Left cardiac atrium (tissue), 4 donors: ENCODE measurements at places on chromosomes 1 and 21. TPM values are rescaled to one million over a fixed set of nuclear protein-coding genes. Genes with fewer than 3 reads are reported as not detected.

DNA sequence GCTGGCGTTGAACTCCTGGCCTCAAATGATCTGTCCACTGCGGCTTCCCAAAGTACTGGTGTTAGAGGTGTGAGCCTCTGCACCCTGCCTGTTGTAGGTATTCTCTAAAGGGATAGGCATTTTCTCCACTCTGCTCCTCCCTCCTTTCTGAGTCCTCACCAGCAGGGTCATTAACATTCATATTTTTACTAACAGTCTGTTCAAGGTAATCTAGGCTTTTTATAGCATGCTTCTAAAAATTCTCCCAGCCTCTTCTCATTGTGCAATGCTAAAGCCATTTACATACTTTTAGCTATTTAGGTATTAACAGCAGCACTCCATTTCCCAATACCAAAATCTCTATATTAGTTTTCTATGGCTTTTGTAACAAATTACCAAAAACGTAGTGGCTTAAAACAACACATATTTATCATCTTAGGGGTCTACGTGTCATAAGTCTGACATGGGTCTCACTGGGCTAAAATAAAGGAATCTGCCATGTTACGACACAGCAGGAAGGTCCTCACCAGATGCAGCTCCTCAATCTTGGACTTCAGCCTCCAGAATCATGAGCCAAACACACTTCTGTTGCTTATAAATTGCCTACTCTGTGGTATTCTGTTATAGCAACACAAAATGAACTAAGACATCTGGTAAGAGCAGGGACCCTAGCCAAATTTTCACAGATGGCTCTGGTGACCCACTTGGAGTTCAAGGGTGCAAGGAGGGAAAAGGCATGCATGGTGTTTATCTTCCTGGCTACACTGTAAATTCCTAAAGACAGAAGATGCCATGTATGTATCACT lies 2.9 kb upstream of the SLC2A7 start:
- DNase-seq = no peak

DNA sequence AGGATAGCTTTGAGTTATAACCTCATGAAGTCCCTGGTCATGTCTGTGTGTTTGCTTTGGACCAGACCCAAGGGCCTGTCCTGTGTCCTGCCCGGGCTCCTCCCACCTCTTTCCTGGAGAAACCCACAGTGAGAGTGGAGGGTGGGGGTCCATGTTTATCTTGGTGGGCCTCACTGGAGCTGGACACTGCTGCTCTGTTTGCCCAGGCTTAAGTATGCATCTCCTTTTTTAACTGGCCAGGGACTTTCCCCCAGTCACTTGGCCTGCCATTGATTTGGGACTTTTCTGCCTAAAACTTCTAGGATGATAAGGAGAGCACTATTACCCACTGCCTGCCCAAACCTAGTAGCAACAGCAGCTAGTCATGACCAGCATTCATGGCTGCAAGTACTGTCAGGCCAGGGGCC lies 49.8 kb downstream of the DDR2 start:
- peak; percentile 73 for DNase-seq

DNA sequence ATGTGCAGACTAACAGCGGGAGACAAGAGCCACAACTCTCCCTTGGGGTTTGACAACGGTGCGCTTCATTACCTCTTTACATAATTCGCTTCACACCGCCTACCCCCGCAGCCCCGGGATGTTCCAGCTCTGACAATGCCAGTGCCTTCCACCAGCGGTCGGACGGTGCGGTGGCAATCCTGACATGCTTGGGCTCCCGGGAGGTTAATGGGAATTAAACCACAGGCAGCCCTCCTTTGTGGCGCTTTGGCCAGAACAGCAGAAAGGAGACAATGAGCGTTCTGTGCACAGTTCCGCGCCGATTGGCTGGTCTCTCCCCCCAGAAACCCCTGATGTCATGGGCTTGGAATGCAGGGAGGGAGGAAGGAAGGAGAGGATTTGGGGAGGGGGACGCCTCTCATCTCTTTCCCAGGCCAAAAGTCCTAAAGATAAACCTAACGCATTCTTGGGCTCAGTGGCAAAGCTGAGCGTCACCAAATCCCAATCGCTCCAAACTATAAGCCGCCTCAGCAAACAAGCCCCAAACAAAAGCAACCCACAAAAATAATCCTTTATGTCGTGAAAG lies 1.3 kb downstream of the CNN3 start:
- DNase-seq = peak; percentile 82

GRCh38 chr1:170218257-170218650 lies 72.5 kb downstream of the NTMT2 start:
- DNase-seq = no peak

DNA sequence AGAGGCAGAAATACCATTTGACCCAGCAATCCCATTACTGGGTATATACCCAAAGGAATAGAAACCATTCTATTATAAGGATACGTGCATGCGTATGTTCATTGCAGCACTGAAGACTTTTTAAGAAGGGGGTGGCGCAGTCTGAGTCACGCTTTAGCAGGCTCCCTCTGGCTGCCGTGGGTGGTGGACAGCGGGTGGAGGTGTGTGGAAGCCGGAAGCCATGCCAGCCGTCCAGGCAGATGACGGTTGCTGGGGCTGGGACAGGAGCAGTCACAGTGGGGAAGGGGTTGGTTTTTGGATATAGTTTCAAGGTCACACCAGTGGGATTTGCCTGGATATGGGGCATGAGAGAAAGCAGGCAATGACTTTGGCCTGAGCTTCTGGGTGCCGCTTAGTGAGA lies 270.5 kb downstream of the GRIK3 start:
- no peak for DNase-seq

DNA sequence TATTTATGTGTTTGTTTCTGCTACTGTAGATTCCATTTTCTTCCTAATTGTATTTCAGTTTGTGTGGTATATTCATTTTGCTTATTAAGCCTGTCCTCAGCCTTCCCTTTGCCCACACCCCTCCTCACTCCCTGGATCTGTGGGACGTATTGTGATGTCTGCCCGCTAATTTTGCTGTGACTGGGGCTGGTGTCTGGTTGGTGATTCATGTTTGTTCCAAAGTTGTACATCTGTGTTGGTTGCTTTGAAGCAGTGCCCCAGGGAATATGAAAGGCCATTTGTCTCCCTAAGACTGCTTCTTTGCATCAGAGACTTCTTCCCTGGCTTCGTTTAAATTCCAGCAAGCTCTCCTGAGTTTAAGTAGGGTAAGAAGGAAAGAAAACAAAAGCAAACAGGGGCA lies 289.5 kb upstream of the SGIP1 start:
- no peak for DNase-seq

The FCRLB gene
- total RNA-seq = 0.77 TPM

- DNase-seq = peak; percentile 82
These were observed 109.5 kb upstream of the JUN start for GRCh38 chr1:58893257-58893869.

The UBXN10 gene
- total RNA-seq = 5.4 TPM

DNA sequence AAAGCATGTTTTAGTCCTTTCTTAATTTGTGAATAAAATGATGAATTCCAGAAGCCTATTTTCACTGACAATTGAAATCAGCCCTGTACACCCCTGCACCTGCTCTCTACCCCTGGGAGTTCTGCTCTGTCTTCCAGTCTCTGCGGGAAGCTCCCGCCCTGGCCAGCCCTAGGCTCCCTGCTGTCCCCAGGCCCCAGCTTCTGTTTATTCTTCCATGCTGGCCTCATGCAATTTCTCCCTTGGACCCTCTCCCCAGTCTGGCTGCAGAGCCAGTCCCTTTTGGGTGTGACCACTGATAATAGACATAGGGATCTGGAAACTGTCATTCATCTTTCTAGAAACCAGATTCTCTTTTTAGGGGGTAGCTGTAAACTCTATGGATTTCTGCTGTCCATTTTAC lies 258.6 kb downstream of the GRIK3 start:
- DNase-seq = no peak

The STPG1 gene
- 4.6 TPM for total RNA-seq

GRCh38 chr21:25834381-25834780 lies 99.6 kb downstream of the GABPA start:
- no peak for DNase-seq

DNA sequence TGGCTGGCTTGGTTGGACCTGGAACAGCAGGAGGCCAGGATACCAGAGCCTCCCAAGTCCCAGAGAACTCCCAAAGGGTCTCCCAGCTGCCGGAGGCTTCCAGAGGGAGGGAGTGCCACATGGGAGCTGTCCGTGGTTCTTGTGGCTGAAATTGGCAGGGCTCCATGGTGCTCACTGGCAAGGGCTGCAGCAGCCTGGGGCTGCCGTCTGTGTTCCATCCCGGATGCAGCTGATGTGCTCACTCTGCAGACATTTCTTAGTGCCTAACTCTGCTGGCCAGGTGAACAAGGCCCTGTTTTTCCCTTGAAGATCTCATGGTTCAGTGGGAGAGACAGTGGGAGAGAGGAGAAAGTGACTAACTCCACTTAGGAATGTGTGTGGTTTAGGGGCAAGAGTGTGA lies 261.1 kb downstream of the CAMTA1 start:
- no peak for DNase-seq

DNA sequence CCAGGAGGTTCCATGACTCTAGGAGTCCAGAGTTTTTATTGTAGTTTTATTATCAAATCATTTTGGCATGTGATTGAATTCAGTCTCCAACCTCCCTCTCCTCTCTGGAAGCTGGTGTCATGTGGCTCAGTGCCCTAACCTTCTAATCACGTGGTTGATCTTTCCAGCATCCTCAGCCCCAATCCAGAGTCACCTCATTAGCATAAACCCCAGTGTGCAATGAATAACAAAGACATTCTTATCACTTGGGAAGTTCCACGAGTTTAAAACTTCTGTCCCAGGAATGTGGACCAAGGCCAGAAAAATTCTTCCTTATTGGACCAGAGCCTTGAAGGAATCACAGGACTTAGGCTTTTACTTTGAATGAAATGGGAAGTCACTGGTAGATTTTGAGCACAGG lies 52.2 kb downstream of the KIRREL1 start:
- DNase-seq = peak; percentile 48

The FGR gene
- total RNA-seq = 8.6 TPM

The MSH4 gene
- 0.44 TPM for total RNA-seq

GRCh38 chr1:209621286-209621685 lies 30.9 kb downstream of the LAMB3 start:
- no peak for DNase-seq

The SUMO3 gene
- total RNA-seq = 93.3 TPM

DNA sequence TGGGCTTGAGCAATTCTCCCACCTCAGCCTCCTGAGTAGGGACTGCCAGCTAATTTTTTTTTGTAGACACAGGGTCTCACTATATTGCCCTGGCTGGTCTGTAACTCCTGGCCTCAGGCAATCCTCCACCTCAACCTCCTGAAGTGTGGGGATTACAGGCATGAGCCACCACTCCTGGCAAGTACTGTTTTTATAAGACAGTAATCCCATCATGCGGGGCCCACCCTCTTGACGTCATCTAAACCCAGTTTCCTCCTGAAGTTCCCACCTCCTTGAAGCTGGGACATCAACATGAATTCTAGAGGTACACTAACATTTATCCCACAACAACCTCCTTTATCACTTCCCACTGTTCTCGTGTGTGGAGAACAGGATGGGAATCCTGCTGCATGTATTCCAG lies 104.7 kb downstream of the SPATA46 start:
- no peak for DNase-seq

GRCh38 chr1:208410409-208410808 lies 166.2 kb upstream of the PLXNA2 start:
- no peak for DNase-seq

DNA sequence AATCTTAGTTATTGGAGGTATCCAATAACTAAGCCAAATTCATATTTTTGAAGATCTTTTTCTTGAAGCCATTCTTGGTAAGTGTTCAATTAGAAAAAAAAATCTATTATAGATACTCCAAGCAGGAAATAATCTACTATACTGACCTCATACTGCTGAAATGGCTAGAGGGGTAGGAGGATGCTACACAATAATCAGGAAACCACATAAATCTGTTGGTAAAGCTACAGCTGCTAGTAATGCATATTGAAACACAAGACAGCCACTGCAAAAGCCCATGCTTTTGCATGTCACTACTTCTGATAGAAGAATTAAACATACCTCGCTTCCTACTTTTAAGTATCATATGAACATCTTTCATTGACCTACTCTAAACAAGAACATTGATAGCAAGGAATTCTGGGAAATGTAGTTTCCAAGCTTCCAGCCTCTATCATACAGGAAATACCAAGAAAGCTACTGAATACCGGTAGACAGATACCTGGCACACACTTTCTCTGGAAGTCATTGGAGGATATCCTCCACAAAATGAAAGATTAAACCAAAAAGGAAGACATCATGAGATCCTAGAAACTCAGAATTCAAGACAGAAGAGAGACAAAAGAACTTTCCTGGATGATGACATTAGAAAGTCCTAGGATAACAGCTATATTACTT lies 103.0 kb upstream of the VAV3 start:
- no peak for DNase-seq

- DNase-seq = no peak
These were observed 467.9 kb downstream of the SIPA1L2 start for GRCh38 chr1:232162001-232162400.

DNA sequence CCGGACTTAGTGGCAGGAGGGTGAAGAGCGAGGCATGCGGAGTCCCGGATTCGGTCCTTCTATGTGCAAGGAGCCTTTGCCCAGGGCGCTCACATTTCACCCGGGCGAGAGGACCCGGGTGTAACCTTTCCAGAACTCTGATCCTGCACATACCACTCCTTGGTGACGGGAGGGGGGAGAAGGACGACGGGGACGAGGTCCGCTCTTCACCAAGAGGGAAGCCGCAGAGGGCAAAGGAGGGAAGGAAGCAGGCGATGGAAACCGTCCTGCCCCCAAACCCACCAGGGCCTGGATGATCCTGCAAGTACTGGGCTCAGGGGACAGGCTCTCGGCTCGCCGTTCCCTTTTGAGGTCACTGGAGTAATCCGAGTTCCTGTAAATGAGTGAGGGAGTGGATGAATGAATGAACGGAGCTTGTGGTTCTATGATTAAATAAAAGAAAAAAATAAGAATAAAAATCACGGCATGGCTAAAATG lies 993 bp downstream of the SYPL2 start:
- no peak for DNase-seq

The KIF14 gene
- 0.27 TPM for total RNA-seq

The CELSR2 gene
- 15.6 TPM for total RNA-seq

The PROK1 gene
- 0.60 TPM for total RNA-seq

DNA sequence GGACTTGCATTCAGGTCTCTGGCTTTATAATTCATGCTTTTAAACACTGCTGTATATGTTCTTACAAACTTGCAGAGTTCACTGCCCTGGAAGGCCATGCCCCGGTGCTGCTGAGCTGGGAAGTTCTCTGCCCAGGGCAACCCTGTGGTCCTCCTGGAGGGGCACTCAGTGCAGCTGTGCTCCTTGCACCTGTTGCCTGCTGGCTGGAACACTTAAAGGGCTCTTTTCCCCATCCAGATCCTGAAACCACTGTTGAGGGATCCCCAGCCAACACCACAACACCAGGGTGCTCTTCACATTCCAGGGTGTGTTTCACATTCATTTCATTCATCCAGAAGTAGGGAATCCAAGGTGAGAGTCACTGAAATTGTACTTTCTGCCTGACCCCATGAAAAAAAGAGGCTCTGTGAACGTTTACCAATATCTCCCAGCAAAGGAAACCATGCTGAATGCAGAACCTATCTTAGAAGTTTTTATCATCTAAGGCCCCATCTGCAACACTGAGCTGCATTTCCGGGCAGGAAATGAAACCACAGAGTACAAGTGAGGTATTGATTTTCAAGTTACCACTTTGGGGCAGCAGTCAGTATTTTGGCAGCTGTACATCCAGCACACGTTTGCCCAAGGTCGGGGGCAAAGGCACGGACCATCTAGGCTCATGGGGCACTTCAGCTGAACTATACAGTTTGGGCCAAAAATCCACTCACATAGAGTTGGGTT lies 16.4 kb upstream of the KIAA0040 start:
- DNase-seq = no peak

The CFHR1 gene
- 0.21 TPM for total RNA-seq
